ENCODE measurements at places on chromosomes 12 and 14. TPM values are rescaled to one million over a fixed set of nuclear protein-coding genes. Genes with fewer than 3 reads are reported as not detected.
A peak's percentile ranks its signal among the peaks of the same experiment; 100 is the strongest.

The RITA1 gene
- 6.7 TPM for total RNA-seq

DNA sequence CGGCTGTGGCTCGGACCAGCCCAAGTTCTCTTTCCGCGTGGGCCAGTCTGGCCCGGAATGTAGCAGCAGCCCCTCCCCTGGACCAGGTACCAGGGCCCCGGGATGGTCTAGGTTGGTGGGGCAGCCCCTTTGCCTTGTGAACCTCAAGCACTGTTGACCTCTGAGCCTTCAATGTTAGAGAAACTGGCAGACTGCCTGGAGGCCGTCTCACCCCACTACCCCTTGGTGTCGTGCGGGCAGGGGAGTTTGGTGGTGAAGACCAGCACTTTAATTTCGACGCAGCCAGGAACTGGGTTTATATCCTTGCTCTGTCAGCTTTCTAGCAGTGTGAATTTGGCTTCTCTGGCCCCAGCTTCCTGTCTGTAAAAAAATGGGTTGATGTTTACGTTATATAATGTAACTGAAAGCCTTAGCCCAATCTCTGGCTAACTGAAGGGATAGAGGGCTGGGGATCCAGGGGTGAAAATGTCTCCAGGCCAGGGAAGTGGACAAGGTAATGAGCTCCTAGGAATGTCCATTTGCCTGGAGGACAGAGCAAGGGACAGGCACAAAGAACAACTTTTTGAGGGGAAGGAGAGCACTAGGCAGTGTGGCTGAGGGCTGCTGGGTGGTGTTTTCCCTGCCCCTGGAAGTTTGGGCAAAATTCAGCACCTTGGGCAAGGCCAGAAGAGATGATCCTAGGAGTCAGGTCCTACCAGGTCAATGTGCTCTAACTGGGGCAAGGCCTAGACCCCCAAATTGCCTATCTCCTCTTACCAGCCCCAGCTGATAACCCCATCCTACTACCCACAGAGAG, 11.4 kb downstream of the MCRS1 start:
- peaks cover 4% of the 10 kb centered on the region for H3K27me3 ChIP-seq
- DNase-seq = no peak
- no peak overlapping the region for H3K4me3 ChIP-seq
- no peak overlapping the region for H3K27ac ChIP-seq

DNA sequence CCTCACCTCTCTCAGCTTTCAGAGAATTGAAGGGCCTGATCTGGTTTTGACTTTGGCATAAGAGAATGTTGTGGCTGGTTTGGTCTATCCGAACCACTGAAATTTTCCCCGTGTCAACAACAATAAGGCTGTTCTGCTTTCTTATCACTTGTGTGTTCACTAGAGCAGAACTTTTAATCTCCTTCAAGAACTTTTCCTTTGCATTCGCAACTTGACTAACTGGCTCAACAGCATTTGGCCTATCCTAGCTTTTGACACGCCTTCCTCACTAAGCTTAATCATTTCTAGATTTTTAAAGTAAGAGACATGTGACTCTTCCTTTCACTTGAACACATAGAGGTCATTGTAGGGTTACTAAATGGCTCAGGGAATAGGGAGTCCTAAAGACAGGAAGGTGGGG, 25.9 kb upstream of the EDDM3A start:
- no peaks in the 10 kb centered on the region for H3K27me3 ChIP-seq
- DNase-seq = no peak
- no peaks in the 10 kb centered on the region for H3K4me1 ChIP-seq
- H3K36me3 ChIP-seq = no peaks in the 10 kb centered on the region
- no peak overlapping the region for H3K4me3 ChIP-seq

The PTPRR gene
- 0.34 TPM for total RNA-seq

- H3K4me1 ChIP-seq = no peaks in the 10 kb centered on the region
- peaks cover 5% of the 10 kb centered on the region for H3K36me3 ChIP-seq
- no peak overlapping the region for H3K4me3 ChIP-seq
- H3K27me3 ChIP-seq = peaks cover 23% of the 10 kb centered on the region
Measured at GRCh38 chr14:105647784-105648608, 121.6 kb downstream of the TMEM121 start.

GRCh38 chr12:49972641-49973360, at the start of gene AQP6:
Gene AQP6, plus strand, starts transcription at chr12:49972947. Its CDS starts 227 bp downstream, at chr12:49973174.
- DNase-seq = no peak
- peaks cover 17% of the 10 kb centered on the region for H3K4me1 ChIP-seq
- H3K27me3 ChIP-seq = peaks cover 2% of the 10 kb centered on the region

GRCh38 chr12:123690191-123690840, 19.4 kb downstream of the TCTN2 start:
- H3K27me3 ChIP-seq = no peaks in the 10 kb centered on the region
- H3K4me3 ChIP-seq = no peak overlapping the region

The TSPAN8 gene
- total RNA-seq = 1.6 TPM

- no peaks in the 10 kb centered on the region for H3K36me3 ChIP-seq
- no peaks in the 10 kb centered on the region for H3K27me3 ChIP-seq
Measured at GRCh38 chr14:50059763-50060616, 56.4 kb downstream of the VCPKMT start.

DNA sequence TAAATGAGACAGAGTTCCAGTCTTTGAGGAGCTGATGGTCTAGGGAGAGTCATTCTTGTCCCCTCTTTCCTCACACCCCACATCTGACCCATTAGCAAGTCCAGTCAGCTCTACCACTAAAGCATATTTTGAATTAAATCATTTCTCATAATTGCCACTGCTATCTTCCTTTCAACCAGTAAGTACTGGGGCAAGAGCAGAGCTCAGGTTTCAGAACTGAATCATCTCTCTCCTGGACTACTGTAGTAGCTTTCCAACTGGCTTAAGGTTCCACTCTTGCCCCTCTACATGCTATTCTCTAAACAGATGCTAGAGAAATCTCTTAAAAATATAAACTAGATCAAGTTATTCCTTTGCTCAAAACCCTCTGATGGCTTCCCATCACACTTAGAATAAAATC, 218.3 kb downstream of the TTC6 start:
- no peak overlapping the region for H3K4me3 ChIP-seq
- H3K27ac ChIP-seq = no peak overlapping the region
- H3K36me3 ChIP-seq = no peaks in the 10 kb centered on the region
- H3K27me3 ChIP-seq = no peaks in the 10 kb centered on the region
- DNase-seq = no peak

- no peak overlapping the region for H3K4me3 ChIP-seq
- no peak overlapping the region for H3K27ac ChIP-seq
- H3K27me3 ChIP-seq = peaks cover 2% of the 10 kb centered on the region
- DNase-seq = no peak
- H3K4me1 ChIP-seq = no peaks in the 10 kb centered on the region
- no peaks in the 10 kb centered on the region for H3K36me3 ChIP-seq
Measured at GRCh38 chr12:96049101-96049500, 13.7 kb upstream of the LTA4H start.

The PRR4 gene
- 7.5 TPM for total RNA-seq

DNA sequence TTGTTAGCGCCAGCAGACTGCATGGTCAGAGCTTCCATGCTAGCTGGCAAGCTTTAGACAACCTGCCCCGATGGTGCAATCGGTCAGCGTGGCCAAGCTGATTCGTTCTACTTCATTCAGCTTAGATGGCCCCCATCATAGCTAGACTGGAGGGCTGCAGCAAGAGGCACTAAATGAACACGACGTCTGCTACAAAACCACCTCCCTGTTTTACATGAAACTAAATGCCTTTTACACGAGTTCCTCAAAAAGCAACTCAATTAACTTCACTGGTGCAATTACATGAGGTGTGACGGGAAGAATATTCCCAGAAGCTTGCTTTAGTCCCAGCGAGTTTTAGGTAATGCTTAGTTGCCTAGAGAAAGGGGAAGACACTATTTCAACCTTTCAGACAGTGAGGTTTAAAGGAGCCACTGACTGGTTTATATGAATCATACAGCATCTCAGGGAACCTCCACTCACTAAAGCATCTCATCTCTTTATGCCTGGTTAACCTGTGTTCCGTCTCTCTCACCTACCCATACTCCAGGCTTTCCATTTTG, 8.4 kb downstream of the NIN start:
- peak overlapping the region; percentile 79 for H3K4me3 ChIP-seq
- no peak for DNase-seq
- peaks cover 11% of the 10 kb centered on the region for H3K27me3 ChIP-seq
- H3K27ac ChIP-seq = peak overlapping the region; percentile 95

DNA sequence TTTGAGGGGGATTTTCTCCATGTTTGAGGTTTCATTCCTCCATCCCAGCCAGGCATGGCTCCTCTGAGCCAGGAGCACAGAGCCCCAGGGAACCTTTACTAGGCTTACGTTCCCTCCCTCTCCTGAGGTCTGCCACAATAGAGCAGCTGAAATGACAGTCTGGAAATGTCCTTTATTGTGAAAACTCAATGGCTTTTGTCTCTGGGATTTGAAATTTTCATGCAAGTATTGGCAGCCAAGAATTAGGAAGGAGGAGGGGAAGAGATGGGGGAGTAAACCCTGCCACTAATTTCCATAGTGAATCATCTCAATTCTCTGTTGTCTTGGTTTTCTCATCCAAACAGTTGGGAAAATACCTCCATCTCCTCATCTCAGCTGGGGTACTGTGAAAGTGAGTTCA, 2.6 kb upstream of the PLEKHG3 start:
- H3K36me3 ChIP-seq = no peaks in the 10 kb centered on the region
- no peak for DNase-seq
- H3K27me3 ChIP-seq = peaks cover 13% of the 10 kb centered on the region
- peaks cover 11% of the 10 kb centered on the region for H3K4me1 ChIP-seq
- no peak overlapping the region for H3K27ac ChIP-seq

DNA sequence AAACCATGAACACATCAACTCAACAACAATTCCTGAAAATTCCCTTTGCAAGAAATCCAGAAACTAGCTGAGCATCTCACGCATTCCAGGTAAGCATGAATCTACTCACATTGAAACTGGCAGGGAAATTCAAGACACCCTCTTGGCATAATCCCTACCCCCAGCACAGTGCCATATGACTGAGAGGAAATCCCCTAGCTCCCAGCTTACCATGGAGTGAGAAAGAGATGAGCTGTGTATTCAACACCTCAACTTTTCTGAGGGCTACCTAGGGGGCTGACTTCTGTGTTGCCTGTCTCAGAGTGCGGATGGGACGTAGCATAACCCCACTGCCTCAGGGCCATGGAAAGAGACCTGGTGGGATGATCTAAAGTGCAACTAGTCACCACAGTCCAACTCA, 37.7 kb upstream of the GPR132 start:
- H3K4me3 ChIP-seq = no peak overlapping the region
- H3K4me1 ChIP-seq = no peaks in the 10 kb centered on the region
- H3K36me3 ChIP-seq = peaks cover 16% of the 10 kb centered on the region

GRCh38 chr12:16112612-16113560, 164.6 kb downstream of the SLC15A5 start:
- H3K27me3 ChIP-seq = no peaks in the 10 kb centered on the region
- no peak overlapping the region for H3K4me3 ChIP-seq
- H3K4me1 ChIP-seq = peaks cover 4% of the 10 kb centered on the region
- DNase-seq = peak; percentile 48
- no peaks in the 10 kb centered on the region for H3K36me3 ChIP-seq

The LRTM2 gene
- total RNA-seq = 14.6 TPM

DNA sequence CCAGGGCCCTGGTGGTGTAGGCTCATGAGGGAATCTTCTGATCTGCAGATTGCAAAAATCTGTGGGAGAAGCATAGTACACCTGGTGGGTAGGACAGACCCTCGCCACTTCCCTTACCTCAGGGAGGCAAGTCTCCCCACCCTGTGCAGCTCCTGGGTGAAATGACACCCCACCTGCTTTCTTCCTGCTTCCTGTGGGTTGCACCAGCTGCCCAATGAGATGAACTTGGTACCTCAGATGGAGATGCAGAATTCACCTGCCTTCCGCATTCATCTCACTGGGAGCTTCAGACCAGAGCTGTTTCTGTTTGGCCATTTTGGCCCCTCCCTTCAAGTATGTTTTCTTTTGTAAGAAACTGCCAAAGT, 4.7 kb downstream of the CLEC2D start:
- H3K36me3 ChIP-seq = no peaks in the 10 kb centered on the region
- no peak for DNase-seq
- no peaks in the 10 kb centered on the region for H3K27me3 ChIP-seq
- H3K4me3 ChIP-seq = no peak overlapping the region
- H3K27ac ChIP-seq = no peak overlapping the region

The HOXC4 gene
- not detected for total RNA-seq

GRCh38 chr12:25422241-25422640, 130.8 kb downstream of the LMNTD1 start:
- H3K27ac ChIP-seq = no peak overlapping the region
- no peak overlapping the region for H3K4me3 ChIP-seq
- no peak for DNase-seq
- no peaks in the 10 kb centered on the region for H3K27me3 ChIP-seq
- H3K4me1 ChIP-seq = peaks cover 2% of the 10 kb centered on the region

- no peak for DNase-seq
- no peak overlapping the region for H3K4me3 ChIP-seq
- no peaks in the 10 kb centered on the region for H3K27me3 ChIP-seq
- no peaks in the 10 kb centered on the region for H3K36me3 ChIP-seq
Measured at GRCh38 chr12:120847392-120847791, 56.8 kb downstream of the SPPL3 start.

- peaks cover 21% of the 10 kb centered on the region for H3K27me3 ChIP-seq
- H3K4me3 ChIP-seq = no peak overlapping the region
- H3K27ac ChIP-seq = no peak overlapping the region
- peaks cover 8% of the 10 kb centered on the region for H3K4me1 ChIP-seq
- DNase-seq = no peak
Measured at GRCh38 chr12:123152833-123153232, 1.9 kb upstream of the PITPNM2 start.

DNA sequence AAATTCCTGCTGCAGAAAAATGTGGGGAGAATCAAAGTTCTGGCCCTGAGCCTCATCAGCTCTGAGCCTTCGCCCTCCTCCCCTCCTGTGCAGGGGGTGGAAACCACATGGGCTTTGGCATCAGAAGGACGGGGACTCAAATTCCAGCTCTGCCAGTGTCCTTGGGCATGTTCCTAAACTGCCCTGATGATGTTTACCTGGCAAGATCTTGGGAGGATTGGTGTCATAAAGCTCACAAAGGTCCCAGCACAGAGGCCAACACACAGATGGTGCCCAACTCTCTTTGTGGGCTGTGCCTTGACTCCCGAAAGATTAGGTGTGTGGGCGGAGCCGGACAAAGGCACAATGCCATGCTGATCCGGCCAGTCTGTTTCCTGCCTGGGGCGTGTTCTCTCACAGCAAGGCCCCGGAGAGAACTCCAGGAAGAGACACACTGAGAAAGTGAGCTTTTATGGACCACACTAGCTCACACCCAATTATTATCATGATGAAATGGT, 20.5 kb upstream of the CLMN start:
- no peak for DNase-seq
- peaks cover 5% of the 10 kb centered on the region for H3K27me3 ChIP-seq
- no peak overlapping the region for H3K4me3 ChIP-seq
- peaks cover 5% of the 10 kb centered on the region for H3K36me3 ChIP-seq

The TMEM179 gene
- 28.8 TPM for total RNA-seq
